Astrocyte (in vitro differentiated cells and primary cell): ENCODE measurements at places on chromosomes 12 and 14.

- no peak for DNase-seq
Measured at GRCh38 chr14:60643463-60644314, 5.6 kb downstream of the SIX1 start.

DNA sequence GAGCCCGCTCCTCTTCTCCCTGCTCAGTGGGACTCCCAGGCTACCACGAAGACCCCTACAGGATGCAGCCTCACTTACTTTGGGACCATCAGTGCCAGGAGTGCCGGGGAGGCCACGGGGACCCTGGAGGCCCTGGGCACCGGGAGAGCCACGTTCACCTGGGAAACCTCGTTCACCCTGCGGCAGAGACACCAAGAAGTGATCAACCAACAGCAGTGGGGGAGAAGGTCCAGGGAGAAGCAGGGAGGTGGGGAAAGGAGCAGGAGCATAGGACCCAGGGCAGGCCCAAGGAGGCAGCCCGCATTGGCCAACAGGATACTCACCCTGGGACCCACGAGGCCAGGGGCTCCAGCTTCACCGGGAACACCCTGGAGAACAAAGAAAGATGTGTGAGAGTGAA is 19.4 kb downstream of the TMEM106C start:
- DNase-seq: no peak

DNA sequence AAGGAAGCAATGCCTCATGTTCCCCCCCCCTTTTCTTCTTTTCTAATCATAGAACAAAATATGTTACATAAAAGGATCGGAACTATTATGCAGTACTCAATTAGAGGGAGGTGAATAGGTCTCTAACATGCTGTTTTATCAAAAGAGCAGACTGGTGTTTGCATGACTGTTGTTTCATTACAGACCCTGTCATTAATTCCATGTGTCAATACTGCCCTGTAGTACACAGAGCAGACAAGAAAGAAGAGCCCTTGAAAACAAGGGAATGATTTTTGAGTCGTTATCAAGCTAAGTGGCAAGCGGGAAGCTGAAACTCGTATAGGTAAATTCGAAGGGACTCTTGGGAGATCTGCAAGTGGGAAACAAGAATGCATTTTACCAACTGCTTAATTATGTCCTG is 76.9 kb upstream of the TMEM263 start:
- no peak for DNase-seq

- DNase-seq: peak; percentile 42
Measured at GRCh38 chr14:74965486-74966153, 10.2 kb upstream of the PGF start.

DNA sequence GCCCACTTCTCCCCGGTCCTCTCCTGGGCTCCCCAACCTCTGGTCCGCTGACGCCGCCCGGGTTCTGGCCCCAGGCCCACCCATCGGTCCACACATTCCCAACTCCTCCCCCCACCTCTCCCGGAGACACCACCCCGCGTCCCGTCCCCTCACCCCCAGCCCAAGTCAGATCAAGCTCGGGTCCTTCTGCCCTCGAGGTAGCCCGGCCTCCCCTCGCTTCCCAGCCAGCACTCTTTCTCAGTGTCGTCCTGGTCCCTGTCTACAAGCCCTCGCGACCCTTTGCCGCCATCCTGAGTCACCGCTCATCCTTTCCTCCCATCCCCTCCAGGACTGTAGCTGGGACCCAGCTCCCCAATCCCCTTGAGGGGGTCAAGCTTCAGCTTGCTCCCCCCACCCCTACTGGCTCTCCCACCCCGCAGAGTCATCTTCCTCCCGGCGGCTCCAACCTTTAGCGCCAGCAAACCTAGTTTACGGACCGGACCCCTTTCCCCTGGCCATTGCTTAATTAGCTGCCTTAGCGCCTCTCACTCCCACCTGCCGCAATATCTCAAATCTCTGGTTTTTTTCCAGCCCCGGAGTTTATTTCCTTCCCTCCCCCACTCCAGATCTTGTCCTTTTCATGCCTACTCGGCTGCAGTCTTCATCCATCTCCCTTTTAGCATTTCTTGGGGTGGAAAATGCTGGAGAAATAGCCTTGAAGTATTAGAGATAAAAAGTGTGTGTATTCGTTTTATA is 1.1 kb downstream of the PPP4R4 start:
- no peak for DNase-seq

DNA sequence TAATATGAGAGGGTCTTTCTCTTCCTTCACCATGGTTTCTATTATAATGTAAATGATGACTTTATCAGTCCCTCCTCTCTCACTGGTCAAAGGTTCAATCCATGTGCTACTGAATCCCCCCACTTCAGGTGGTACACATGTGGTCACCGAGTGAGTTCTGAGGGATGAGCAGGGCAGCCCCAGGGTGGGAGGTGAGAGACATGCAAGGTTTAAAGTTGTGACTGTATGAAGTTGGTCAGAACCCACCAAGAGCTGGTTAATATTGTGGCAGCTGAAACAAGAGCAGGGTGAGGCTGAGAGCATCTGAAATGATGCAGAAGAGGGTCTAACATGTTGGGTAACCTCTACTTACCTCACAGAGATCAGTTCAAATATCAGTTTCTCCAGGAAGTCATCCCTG is 444.7 kb upstream of the FBXO33 start:
- DNase-seq: no peak

DNA sequence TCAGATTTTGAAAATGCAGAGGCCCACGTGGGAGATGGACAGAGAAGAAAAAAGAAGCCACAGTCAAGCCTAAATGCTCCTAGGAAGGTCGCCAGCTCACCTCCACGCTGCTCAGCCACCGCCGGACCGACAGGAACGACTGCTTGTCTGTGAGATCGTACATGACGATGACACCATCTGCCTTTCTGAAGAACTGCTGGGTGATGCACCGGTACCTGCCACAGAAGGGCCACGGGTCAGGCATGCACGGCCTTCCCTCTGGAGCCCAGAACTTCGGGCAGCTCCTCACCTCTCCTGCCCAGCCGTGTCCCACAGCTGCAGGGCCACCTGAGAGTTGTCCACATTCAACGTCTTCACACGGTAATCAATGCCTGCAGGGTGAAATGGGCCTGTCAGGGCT is 125.6 kb downstream of the CRACR2A start:
- DNase-seq: no peak

DNA sequence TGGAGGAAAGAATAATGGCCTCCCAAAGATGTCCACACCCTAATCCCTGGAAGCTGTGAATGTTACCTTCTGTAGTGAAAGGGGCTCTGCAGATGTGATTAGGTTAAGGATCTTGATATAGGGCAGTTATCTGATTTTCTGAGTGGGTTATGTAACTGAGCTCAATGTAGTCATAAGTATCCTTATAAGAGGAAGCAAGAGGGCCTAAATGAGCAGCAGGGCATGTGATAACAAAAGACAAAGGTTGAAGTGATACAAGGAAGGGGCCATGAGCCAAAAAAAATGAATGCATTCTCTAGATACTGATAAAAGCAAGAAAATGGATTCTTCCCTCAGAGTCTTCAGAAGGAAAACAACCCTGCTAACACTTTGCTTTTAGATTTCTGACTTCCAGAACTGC is 78.8 kb downstream of the OSBPL8 start:
- DNase-seq: no peak

DNA sequence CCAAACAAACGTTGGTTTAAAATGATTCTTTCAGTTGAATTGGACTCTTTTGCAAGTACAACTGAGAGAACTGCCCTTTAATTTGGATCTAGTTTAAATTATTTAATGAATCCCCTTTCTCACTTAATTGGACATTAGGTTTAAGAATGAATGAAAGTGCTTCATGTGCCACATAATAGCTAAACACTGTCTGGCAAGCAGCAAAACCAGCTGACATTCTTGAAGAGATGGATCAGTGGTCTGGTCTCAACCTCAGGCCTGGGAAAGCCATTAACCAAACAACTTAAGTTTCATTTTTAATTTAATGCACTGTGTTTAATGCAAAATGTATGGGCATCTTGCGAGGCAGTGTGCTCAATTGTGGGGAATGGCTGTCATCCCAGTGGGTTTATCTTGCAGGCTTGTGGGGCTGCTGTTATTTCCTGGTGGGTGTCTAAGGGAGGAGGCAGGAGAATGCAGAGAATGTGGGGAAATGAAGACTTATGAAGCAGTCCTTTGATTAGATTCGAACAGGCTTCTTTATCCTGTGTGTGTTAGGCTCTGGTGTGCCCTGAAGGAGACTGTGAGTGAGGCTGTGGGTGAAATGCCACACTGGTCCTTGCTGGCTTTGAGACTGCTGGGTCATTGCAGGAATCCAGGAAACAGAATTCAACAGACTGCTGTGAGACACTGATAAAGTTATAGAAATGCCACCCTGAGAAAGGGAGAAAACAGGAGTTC is 144.1 kb upstream of the PELI2 start:
- DNase-seq: peak; percentile 54

GRCh38 chr14:92759300-92759678 is 10.9 kb upstream of the LGMN start:
- no peak for DNase-seq

- DNase-seq: no peak
Measured at GRCh38 chr12:3554371-3555115, 63.5 kb downstream of the PRMT8 start.

DNA sequence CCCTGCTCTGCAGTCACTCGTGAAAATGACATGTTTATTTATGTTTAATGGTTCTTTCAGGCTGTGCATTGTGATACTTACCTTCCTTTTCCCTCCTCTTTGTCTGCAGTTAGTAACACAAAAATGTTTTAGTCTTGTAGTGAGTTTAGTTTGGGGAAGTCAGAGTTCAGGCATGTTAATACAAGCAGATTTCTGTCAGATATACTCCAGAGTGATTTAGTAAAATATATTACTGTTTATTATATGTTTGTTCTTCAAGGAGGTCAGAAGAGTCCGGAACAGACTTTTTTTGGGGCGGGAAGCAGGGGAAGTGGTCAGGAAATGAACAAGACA is 28.7 kb downstream of the MSRB3 start:
- no peak for DNase-seq

GRCh38 chr14:68662392-68662791 is 130.5 kb downstream of the ZFP36L1 start:
- no peak for DNase-seq

DNA sequence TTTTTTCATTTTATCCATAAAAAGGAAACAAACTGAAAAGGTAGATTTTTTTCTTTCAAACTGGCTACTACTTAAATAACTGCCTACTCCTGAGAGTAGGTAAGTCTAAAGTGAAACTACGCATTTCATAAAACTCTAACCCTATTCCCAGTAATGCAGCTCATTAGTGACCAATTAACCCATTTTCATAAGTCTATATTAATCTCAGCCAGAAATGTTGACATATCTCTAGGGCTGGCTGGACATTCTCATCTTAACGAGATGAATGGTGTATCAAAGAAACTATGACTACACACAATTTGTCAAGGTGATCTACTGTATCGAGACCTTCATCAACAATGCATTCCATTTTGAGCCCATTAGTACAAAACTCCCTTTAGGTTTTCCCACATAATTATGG is 57.2 kb downstream of the EPS8 start:
- DNase-seq: no peak

DNA sequence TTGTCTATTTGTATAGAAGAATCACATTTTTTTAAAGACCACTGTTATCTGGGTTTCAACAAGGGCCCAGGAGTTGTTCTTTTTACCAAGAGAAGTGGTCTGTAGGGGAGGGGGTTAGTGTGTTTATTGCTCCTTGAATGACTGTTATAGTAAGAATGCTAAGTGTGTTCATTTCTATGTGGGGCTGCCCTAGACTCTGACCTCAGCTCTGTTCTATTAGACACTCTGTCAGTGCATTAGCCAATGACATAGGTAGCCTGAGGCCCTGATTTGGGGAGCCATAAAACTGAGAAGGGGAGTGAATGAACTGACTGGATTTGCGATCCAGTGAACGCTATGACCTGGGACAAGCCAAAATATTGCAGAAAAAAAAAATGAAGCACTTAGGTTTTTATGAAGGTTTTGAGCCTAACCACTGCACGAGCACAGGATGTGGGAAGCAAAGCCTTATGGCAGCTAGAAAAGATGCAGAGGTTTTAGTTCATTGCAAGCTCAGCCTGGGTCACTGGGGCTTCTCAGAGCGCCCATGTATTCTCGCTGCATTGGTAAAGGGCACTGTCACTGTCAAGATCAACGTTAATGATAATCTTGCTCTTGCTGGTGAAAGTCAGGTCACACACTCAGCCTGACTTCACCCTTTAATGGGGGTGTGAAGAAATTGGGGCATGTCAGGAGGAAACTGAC is 63.8 kb downstream of the PRKCH start:
- no peak for DNase-seq

GRCh38 chr12:108664338-108665258 is 30.9 kb upstream of the SELPLG start:
- DNase-seq: peak; percentile 87

GRCh38 chr12:27589419-27589818 is 65.4 kb downstream of the PPFIBP1 start:
- DNase-seq: no peak

DNA sequence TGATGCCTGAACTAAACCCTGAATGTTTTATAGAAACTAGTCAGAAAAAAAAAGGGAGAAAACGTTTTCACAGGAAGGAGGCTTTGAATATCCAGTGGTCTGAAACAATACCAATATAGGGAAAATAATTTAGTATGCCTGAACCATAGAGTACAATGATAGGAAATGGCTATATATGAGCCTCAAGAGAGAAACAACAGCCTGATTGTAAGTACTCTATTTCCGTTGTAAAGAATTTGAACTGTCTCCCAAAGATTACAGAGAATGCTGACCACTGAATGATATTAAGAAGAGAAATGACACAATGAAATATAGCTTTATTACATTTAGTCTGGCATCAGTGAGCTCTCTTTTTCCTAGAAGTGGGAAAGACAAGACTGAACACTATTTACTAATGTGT is 5.5 kb upstream of the GABARAPL1 start:
- DNase-seq: no peak

DNA sequence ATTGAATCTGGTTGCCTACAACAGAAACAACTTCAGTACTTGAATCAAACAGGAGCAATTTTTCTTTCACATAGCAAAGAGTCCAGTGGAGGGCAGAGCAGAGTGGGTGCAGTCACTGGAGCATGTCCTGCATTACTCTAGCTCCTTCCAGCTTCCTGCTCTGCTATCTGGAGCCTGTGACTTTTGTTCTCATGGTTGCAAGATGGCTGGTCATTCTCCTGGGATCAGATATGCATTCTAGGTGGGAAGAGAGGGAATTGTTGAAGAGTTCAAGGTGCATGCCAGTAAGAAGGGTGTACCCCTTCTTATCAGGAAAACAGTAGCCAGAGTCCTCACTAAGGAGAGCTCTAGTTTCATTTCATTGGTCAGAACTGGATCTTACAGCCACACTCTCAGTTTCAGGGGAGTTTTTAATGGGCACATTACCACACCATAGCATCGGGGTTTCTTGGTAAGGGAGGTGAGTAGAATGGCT is 8.0 kb downstream of the IFT43 start:
- no peak for DNase-seq

- DNase-seq: no peak
Measured at GRCh38 chr12:125003021-125003420, 9.6 kb downstream of the BRI3BP start.

DNA sequence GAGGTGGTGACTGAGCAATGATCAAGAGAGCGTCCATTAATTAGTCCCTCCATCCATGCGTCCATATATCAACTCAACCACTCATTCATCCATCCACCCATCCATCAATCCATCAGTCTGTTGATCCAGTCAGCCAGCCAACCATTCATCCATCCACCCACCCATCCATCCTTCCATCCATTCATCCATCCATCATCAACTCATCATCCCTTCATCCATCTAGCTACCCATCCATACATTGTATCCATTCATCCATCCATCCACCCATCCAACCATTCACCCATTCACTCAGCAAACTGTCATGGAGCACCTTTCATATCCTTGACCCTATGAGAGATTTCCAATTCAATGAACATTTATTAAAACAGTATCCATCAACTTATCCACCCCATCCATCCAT is 28.1 kb downstream of the MAP1LC3B2 start:
- DNase-seq: no peak
